ENCODE measurements at places on chromosomes 11 and 22. TPM values are rescaled to one million over a fixed set of nuclear protein-coding genes. Genes with fewer than 3 reads are reported as not detected.

The DDI1 gene
- total RNA-seq: not detected

The EXPH5 gene
- total RNA-seq: 5.1 TPM

The RFPL1 gene
- total RNA-seq: not detected

The SYT8 gene
- total RNA-seq: 3.4 TPM

The KRTAP5-10 gene
- total RNA-seq: not detected

The MICAL2 gene
- total RNA-seq: 42.5 TPM

The ELF5 gene
- 13.4 TPM for total RNA-seq

The APOBEC3F gene
- 4.7 TPM for total RNA-seq

DNA sequence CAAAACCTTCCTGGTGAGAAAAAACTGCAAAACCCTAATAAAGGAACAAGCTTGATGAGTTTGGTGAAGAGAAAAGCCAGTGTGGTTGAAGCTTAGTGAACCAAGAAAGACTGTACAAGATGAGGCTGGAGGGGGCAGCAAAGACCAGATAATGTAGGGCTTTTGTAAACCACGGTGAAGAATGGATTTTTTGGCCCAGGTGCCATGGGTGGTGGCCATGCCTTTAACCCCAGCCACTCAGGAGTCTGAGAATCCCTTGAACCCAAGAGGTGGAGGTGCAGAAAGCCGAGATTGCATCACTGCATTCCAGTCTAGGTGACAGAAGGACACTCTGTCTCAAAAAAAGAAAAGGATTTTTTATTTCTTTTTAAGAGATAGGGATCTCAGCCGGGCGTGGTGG lies 5.0 kb upstream of the ZDHHC5 start:
- DNase-seq: no peak

DNA sequence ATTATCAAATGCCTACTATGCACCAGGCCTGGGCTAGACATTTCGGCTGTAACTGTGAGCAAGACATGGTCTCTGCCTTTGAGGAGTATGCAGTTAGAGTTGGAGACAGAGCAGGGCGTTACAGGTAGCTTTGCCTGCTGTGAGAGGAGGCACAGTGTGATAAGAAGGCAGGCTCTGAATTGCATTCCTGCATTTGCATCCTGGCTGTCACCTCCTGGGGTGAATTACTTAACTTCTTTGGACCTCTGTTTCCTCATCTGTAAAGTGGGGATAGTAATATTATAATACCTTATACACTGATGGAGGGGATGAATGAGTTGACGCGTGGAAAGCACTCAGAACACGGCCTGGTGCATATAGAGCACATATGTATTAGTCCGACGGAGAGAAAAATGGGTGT lies 118.1 kb upstream of the ARHGAP20 start:
- no peak for DNase-seq

DNA sequence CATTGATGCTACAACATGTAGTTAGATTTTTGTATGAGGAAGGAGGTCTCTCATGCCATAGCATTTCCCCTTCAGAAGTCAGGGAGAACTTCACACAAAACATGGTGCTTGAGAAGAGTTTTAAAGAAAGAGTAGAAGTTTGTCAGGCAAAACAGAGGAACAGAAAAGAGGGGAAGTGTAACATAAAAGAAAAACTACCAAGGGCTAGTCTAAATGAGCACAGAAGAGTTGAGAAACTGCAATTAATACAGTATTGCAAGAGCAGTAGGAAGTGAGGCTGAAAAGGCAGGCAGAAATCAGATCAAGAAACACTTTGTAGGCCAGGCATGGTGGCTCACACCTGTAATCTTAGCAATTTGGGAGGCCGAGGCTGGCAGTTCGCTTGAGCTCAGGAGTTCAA lies 61.0 kb downstream of the FAM168A start:
- DNase-seq: no peak

- no peak for DNase-seq
These were observed 9.3 kb downstream of the HINFP start for GRCh38 chr11:119130662-119131061.

DNA sequence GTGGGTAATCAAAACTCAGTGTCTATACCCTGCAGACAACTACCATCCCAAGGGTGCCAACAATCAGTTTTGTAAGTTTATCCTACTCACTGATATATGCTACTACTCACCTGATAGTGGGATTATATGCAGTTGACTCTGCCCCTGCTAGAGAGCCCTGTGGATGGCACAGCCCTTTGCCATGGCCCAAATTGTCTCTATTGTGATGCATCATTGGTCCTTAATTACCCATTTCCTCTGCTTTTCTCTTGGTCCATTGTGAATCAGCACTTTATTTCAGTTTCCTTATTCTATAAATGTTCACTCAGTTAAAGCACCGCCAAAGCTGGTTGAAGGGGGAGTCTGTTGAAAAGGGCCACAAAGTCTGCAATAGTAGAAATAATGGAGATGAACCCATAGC lies 42.3 kb downstream of the PLAAT5 start:
- DNase-seq: no peak

DNA sequence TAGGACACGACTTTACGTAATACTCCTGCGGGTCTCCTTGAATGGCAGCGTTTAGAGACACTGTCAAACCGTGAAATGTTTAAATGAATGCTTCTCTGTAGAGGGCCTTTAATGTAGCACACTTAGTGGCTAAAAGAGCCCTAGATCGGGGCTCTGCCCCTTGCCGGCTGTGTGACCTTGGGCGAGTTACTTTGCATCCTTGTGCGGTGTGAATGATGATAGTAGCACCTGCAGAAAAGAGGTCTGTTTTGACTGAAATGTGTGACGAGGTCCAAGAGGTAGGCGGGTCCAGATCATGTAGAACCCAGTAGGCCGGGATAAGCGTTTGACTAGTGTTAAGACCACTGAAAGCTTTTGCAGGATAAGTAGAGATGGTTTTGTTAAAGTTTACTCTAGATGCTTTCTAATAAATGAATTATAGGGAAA lies 866 bp downstream of the MED17 start:
- DNase-seq: no peak

GRCh38 chr11:79253280-79253679 lies 187.6 kb downstream of the TENM4 start:
- DNase-seq: no peak

GRCh38 chr11:65915821-65916251 lies 3.0 kb downstream of the C11orf68 start:
- no peak for DNase-seq

- DNase-seq: no peak
These were observed 48.5 kb upstream of the VPREB1 start for GRCh38 chr22:22196018-22196533.

GRCh38 chr11:94245121-94245520 lies 59.3 kb upstream of the IZUMO1R start:
- no peak for DNase-seq

DNA sequence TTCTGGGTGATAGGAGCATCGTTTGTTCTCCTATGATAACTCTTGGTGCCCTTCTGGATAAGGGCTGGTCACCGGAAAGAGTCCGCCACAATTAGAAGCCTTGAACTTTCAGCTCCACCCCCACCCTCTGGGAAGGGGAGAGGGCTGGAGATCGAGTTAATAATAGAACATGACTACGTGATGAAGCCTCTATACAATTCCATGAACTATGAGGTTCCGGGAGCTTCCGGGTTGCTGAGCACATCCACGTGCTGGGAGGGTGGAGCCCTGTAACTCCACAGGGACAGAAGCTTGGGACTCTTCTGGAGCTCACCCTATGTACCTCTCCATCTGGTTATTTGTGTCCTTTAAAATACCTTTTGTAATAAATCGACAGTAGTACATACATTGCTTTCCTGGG lies 40.3 kb downstream of the ARHGAP42 start:
- no peak for DNase-seq

- DNase-seq: no peak
These were observed 2.6 kb downstream of the ESAM start for GRCh38 chr11:124759266-124760204.

DNA sequence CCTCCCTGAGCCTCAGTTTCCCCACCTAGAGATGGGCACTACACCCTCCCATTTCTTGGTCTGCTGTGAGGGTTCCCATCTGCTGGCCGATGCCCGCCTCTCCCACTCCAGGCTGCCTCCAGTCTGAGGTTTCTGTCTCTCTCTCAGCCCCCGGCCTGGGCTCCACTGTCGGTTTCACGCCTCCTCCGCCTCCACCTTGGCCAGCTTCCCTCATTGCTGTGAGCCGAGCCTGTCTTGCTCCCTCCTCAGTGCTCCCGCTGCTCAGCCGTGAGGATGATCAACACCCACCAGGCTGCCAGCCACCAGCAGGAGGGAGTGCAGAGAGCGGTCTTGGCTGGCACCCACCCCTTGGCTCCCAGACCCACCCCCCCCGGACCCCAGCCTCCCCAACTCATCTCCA lies 61.0 kb downstream of the CYTH4 start:
- no peak for DNase-seq

DNA sequence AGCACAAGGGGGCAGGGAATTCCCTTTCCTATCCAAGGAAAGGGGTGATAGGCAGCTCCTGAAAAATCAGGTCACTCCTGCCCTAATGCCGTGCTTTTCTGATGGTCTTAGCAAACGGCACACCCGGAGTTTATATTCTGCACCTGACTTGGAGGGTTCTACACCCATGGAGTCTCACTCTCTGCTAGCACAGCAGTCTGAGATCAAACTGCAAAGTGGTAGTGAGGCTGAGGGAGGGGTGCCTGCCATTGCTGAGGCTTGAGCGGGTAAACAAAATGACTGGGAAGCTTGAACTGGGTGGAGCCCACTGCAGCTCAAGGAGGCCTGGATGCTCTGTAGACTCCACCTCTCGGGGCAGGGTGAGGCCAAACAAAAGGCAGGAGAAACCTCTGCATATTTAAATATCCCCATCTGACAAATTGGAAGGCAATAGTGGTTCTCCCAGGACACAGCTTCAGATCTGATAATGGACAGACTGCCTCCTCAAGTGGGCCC lies 194.7 kb downstream of the OR4A47 start:
- DNase-seq: no peak

- no peak for DNase-seq
These were observed 16.7 kb downstream of the TMEM218 start for GRCh38 chr11:125094731-125095130.

DNA sequence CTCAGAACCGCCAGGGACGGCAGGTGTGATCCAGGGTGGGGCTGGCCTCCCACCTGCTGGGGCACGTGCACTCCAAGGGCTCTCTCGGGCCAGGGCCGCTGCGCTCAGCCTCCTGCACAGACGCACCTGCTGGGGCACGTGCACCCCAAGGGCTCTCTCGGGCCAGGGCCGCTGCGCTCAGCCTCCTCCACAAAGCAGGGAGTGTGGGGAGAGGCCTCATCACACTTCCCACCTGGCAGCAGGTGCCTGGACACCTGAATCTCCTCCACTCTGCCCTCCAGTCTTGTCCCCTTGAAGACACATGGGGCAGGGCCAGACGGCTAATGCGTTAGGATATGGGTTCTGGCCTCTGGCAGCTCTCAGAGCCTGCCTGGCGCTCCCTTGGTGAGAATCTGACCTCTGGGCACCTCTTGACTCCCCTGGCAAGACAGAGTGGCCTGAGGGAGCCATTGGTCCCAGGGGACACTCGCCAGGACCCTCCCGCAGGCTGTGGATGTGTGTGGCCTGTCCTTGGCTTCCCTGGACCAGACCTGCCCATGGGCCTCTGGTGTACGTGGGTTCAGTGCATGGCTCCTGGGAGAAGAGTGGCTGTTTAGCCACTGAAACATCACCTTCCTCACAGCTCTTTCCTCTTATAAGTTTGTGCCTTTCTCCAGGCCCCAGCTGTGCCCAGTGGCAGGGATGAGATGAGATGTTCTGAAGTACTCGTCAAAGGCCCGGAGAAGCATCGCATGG lies 73.5 kb downstream of the BRD1 start:
- DNase-seq: no peak

DNA sequence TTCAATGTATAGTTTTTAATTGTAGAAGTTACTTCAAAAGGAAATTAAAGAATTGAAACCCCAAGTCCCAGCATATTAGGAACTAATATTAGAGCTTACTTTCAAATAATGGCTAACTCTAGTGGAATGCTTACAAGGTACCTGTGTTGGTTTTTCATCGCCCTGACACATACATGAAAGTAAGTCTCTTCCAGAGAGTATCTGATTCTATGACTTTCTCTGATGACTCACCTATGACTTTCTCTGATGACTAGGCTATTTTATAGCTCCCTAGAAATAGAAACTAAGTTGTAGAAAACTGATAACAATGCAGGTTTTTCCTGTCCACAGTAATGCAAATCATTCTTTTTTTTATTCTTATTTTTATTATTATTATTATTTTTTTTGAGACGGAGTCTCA lies 33.6 kb upstream of the MMP7 start:
- peak; percentile 39 for DNase-seq

GRCh38 chr11:82403640-82404305 lies 329.9 kb downstream of the FAM181B start:
- DNase-seq: no peak

DNA sequence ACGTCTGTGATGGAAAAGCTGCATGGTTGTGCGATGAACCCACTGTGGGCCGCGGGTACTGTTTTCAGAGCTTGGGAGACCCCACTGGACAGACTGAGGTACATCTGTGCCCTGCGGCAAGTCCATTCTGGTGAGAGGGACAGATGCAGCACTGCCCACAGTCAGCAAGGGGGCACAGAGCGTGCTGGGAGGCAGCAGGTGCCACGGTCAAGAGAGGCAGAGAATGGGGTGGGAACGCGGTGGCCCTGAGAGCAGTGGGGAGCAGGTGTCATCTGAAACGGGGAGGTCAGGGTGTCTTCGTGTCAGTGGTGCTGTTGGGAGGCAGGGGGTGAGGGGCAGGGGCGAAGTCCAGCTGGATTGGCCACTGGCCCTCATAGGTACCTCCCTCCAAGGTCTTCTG lies 32.0 kb downstream of the TBC1D22A start:
- no peak for DNase-seq

- no peak for DNase-seq
These were observed 16.9 kb upstream of the TMA7B start for GRCh38 chr22:39943337-39943736.

DNA sequence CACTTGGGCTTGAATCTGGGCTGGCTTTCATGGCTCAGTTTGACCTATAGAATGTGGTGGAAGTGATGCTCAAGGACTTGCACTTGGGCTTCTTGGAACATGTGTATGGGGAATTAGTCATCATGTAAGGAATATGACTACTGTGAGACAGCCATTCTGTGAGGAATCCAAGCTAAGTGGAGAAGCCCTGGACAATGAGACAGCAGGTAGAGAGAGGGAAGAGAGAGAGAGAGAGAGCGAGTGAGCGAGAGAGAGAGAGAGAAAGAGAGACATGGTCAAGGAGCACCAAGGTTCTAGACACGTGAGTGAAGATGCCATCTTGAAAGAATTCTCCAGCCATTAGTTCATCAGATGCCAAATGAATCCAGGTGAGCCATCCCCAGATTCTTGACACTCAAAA lies 261.6 kb upstream of the SORL1-AS1 start:
- DNase-seq: no peak

DNA sequence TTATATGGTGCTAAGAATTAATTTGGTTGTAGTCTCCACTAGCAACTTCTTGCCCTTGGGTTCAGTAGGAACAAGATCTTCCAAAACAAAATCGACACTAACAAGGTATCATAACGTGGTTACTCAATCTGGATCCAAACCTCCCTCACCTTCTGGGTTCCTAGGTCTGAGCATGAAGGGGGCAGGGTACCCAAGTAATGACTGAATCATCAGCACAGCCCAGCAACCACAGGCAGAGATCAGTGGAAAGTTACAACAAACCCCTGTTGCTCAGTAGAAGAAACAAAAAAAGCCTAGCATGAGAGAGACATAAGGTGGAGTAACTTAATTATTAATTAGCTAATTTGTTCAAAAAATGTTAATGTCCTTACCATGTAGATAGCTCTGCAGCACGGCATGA lies 221.4 kb downstream of the BLID start:
- DNase-seq: no peak

All from urinary bladder (tissue), 4 donors.